ENCODE measurements at places on chromosomes 2 and 18. TPM values are rescaled to one million over a fixed set of nuclear protein-coding genes. Genes with fewer than 3 reads are reported as not detected.

The HOXD10 gene
- not detected for total RNA-seq

The IFIH1 gene
- 6.2 TPM for total RNA-seq

The SNORC gene
- total RNA-seq, result 4.3 TPM

The NCL gene
- total RNA-seq, result 652 TPM

The MEP1B gene
- under 0.01 TPM for total RNA-seq

The MORN2 gene
- total RNA-seq, result 9.2 TPM

The WDPCP gene
- total RNA-seq, result 11.0 TPM

The STPG4 gene
- 0.17 TPM for total RNA-seq

The CDH19 gene
- total RNA-seq, result 1.5 TPM

The DUSP2 gene
- total RNA-seq, result 22.0 TPM

The FNDC4 gene
- total RNA-seq, result 29.2 TPM

The OST4 gene
- 121 TPM for total RNA-seq

The WIPF1 gene
- 1.0 TPM for total RNA-seq

The NEU2 gene
- not detected for total RNA-seq

The GPR45 gene
- total RNA-seq, result not detected

The GPR17 gene
- total RNA-seq, result not detected

The BMPR2 gene
- 44.1 TPM for total RNA-seq

The SERPINB5 gene
- 387 TPM for total RNA-seq

The TUBA4B gene
- not detected for total RNA-seq

The NTSR2 gene
- total RNA-seq, result not detected

The C1QL2 gene
- total RNA-seq, result not detected

The EMILIN1 gene
- total RNA-seq, result not detected

The WNT10A gene
- 0.53 TPM for total RNA-seq

The IL36A gene
- total RNA-seq, result not detected

The SLC23A3 gene
- total RNA-seq, result 2.7 TPM

The EDAR gene
- 0.38 TPM for total RNA-seq

The SPP2 gene
- total RNA-seq, result not detected

The GPBAR1 gene
- total RNA-seq, result 0.49 TPM

The POLR1A gene
- 35.7 TPM for total RNA-seq

The POTEI gene
- total RNA-seq, result not detected

The PIEZO2 gene
- not detected for total RNA-seq

The CHRNG gene
- total RNA-seq, result not detected

The SERPINB8 gene
- 30.0 TPM for total RNA-seq

The KLHL41 gene
- 0.16 TPM for total RNA-seq

The SERPINB4 gene
- 0.35 TPM for total RNA-seq

The CDKL4 gene
- total RNA-seq, result not detected

The ATP6V1C2 gene
- under 0.01 TPM for total RNA-seq

The KCNS3 gene
- total RNA-seq, result 0.94 TPM

The GNAL gene
- 29.3 TPM for total RNA-seq

The ARHGEF4 gene
- 48.8 TPM for total RNA-seq

The RGPD3 gene
- total RNA-seq, result 0.33 TPM

The RETSAT gene
- total RNA-seq, result 157 TPM

The CHRNA1 gene
- total RNA-seq, result not detected

The PTPRN gene
- not detected for total RNA-seq

The LRATD1 gene
- 8.2 TPM for total RNA-seq

The LDLRAD4 gene
- total RNA-seq, result 0.17 TPM

The NAT8 gene
- not detected for total RNA-seq

The GLI2 gene
- total RNA-seq, result not detected

The IL1A gene
- 269 TPM for total RNA-seq

The MRPL33 gene
- 40.2 TPM for total RNA-seq

The TMEM182 gene
- 7.4 TPM for total RNA-seq

The GPN1 gene
- total RNA-seq, result 46.8 TPM

The ADAM23 gene
- 30.1 TPM for total RNA-seq

The TNFAIP6 gene
- 0.50 TPM for total RNA-seq
